ENCODE measurements at places on chromosomes 3 and 15.

GRCh38 chr3:104735691-104736090 is 631.0 kb upstream of the ALCAM start:
- DNase-seq, result no peak

- no peak for DNase-seq
These were observed 169.4 kb downstream of the CNTN6 start for GRCh38 chr3:1262246-1262645.

- no peak for DNase-seq
These were observed 44.1 kb downstream of the LRIG1 start for GRCh38 chr3:66456711-66457173.

DNA sequence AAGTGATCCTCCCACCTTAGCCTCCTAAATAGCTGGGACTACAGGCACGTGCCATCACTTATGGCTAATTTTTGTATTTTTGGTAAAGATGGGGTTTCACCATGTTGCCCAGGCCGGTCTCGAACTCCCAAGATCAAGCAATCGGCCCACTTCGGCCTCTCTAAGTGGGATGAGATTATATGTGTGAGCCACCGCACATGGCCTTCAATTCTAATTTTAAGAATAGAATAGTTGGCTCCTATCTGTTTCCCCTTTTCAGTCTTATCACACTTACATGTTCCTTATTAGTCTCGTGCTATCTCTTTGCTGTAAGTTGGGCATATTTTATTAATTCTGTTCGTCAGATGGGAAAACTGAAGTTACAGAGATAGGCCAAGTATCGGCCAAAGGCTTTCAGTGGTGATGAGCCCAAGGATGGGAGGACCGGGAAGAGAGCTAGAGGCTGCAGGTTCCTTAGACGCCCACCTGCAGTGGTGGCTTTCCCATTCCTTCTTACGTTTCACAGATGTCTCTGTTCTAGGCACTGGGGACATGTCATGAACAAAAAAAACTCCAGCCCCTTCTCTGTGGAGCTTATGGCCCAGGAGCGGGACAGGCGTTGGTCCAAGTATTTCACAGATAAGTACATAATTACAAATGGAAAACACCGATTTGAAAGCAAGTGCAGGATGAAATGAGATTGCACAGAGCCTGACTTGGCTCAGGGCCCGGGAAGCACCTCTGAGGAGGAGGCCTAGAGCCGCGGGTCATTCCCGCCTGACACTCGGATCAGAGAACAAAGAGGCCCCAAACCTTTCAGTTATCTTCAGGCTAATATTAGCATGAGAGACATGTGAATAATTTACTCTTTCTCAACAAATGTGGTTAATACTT is 91.1 kb upstream of the KLF13 start:
- no peak for DNase-seq

DNA sequence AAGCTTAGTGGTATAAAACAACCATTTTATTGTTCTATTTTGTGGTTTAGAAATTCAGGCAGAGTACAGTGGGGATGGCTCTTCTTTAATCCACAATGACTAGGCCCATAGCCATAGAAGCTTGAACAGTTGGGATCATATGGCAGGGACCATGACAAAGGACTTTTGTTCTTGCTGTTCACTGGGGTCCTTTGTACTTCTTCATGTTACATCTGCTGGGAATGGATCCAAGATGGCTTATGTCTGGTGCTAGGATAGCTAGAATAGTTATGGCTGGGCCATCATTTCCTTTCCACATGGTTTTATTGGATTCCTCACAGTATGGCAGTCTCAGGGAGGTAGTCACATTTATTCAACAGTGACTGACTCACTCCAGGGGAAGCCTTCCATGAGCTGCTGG is 427.9 kb upstream of the AGTR1 start:
- DNase-seq, result no peak

GRCh38 chr15:68681836-68682235 is 103.0 kb downstream of the CORO2B start:
- DNase-seq, result no peak

- no peak for DNase-seq
These were observed 1.1 kb downstream of the DCUN1D1 start for GRCh38 chr3:182979103-182979673.

GRCh38 chr15:48292458-48292857 is 38.8 kb upstream of the DUT start:
- no peak for DNase-seq

- DNase-seq, result no peak
These were observed 15.0 kb downstream of the HCN4 start for GRCh38 chr15:73353734-73354133.

DNA sequence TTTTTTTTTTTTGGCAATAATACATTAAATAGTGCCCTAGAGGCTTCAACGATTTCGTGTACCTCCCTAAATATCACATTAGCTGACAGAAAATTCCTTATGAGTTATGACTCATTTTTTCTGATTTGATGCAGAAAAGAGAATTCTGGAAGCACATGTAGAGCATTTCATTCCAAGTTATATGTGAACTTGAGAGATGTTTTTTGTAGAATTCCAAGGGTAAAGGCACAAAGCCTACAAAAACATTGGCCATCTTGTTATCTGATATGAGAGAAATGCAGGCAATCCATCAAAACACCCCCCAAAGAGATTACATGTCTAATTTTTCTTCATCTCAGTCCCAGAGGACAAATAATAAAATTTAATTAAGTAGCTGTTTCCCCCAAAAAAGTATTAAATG is 6.7 kb upstream of the PFN2 start:
- no peak for DNase-seq

DNA sequence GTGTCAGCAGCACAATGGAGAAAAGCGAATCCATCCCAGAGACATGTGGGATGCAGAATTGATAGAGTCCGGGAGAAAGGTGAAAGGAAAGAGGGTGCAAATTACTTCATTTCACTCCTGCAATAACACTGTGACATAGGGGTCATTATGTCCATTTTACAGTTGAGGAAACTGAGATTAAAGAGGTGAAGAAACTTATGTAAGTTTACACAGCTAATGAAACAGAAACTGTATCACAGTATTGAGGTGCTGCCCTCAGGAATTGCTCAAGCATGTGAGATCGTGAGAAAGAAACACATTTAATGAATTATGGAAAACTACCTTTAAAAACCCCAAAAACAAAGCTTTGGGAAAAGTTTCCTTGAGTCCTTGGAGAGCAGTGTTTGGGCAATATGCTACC is 103.6 kb upstream of the PFN2 start:
- DNase-seq, result no peak

DNA sequence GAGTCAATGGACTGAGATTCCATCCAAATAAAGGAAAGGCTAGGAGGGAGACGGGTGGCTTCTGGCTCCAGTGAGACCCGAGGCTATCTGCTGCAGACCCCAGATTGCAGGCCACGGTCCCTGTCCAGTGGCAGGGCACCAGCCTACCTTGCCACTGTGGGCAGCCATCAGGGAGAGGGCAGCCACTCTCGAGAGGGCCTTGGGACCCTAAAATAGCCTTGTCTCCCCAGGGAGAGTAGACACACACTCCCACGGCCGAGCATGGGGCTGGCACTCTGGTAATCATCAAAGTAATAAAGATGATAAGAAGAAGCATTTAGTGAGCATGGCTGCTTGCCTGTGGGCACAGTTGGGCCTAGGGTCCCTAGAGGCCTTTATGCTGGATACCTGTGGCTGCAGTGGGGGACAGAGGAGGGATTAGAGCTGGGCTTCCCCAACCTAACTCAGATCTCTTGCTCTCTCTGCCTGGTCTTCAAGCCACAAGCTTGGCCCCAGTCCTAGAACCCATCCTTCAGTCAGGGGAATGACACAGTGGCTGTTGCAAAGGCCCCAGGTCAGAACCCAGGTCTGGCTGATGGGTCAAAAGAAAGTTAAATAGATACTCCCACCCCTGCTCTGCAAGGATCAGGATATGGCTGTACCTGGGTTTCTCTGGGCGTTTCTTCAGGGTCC is 9.2 kb upstream of the VIPR1 start:
- no peak for DNase-seq

- no peak for DNase-seq
These were observed 7.3 kb downstream of the GRIP2 start for GRCh38 chr3:14532691-14533456.

GRCh38 chr3:172709774-172710663 is 848 bp downstream of the NCEH1 start:
- no peak for DNase-seq

Measured in stimulated activated CD8-positive, alpha-beta memory T cell treated with anti-CD3 and anti-CD28 coated beads, Interleukin-4, amount 100 ng/mL, for 1 hour (primary cell).